ENCODE measurements at places on chromosomes 12 and 14.

DNA sequence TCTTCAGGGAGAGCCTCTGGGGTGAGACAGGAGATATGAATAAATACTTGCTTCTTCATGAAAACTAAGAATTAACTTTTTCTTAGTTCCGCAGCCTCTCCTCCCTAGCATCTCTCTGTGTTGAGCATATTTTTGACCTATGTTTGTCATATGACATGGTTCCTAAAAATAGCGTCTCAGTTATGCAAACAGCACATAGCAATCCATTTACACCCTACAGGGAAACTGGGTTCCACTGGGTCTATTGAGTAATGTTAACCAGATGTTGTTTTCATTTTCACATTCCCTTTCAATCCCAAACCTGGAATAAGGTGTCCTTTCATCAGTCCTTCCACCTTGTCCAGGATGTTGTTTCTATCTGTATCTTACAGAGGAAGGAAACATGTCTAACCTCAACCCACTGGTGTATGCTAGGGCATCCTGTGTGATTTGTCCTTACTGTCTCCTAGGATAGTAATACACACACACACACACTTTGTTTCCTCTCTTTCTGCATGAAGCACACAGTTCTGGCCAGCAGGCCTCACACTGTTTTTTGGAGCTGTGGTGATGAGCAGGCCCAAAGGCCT, 1543.5 kb downstream of the AACS start:
- no peak for DNase-seq

- DNase-seq: no peak
These were observed 116.0 kb upstream of the BTG1 start for GRCh38 chr12:92261692-92262091.

DNA sequence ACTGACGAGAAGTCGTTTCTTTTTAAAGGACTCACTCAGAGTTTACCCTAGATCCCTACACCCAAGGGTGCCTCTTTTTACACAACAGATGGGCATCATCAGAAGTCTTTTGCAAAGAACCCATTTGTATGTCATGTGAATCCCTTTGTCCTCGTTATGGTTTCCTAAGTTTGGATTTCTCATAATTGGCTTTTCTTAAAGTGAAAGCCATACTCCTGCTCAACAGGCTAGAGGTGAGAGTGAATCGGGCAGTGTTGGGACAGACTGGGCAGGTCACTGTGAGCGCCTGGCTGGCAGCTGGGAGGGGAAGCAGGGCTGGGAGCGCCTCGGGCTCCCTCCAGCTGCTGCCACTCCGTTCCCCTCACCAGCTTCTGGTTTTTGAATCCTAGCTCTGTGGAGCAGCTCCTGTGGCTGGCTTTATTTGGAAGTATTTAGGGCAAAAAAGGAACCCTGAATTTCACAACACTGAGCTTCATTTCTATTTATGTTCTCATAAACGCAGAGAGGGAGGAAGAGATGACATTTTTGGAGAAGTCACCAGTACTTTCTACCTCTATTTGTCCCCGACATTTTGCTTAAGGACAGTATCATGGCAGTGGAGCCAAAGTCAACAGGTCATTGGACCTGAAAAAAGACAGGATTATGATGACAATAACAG, 63.8 kb upstream of the ACTN1 start:
- DNase-seq: no peak

GRCh38 chr14:87133073-87133801, 859.7 kb downstream of the GALC start:
- DNase-seq: peak; percentile 90

DNA sequence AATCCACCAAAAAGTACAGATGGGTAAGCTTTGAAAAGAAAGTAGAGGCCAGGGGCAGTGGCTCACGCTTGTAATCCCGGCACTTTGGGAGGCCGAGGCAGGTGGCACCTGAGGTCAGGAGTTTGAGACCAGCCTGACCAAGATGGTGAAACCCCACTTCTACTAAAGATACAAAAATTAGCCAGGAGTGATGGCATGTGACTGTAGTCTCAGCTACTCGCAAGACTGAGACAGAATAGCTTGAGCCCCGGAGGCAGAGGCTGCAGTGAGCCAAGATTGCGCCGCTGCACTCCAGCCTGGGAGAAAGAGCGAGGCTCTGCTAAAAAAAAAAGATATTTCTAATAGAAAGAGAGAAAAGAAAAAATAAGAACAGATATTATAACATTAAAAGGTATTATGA, 134.2 kb upstream of the SLCO1C1 start:
- no peak for DNase-seq

GRCh38 chr14:47270715-47271114, 404.7 kb downstream of the MDGA2 start:
- no peak for DNase-seq

DNA sequence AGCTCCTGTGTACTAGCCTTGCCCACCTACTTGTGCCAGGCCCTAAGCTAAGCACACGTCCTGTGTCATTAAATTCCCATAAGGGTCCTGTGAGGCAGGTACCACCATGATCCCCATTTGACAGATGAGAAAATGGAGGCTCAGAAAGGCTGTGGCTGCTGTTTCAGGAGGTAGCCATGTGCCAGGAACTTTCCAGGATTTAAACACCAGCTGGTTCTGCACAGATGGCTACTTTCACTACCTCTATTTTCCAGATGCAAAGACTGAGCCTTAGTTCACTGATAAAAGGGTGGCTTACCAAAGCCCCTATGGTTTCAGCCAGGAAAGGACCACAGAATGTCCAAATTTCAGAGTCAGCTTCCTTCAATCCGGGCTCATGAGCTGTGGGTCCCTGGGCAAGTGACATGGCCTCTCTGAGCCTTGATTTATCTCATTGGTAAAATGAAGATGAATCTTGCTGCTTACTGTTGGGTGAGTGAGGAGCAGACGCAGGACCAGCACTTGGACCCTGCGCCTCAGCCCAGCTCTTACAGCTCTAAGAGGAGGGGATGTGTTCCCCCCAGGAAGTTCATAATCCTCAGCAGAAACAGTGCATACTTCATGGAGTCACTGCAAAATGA, 23.5 kb downstream of the CMKLR1 start:
- DNase-seq: no peak
